Mesenteric fat pad (tissue), 1 donor: ENCODE measurements at places on chromosomes 1 and 21. TPM values are rescaled to one million over a fixed set of nuclear protein-coding genes. Genes with fewer than 3 reads are reported as not detected.

The TFF2 gene
- total RNA-seq, result not detected

The ADAM30 gene
- not detected for total RNA-seq

The TMIGD3 gene
- total RNA-seq, result 13.7 TPM

The CLCA4 gene
- not detected for total RNA-seq

The KCNJ6 gene
- total RNA-seq, result not detected

The VCAM1 gene
- 27.3 TPM for total RNA-seq

The TGFBR3 gene
- 158 TPM for total RNA-seq

The RGS18 gene
- total RNA-seq, result 7.3 TPM

The SDCCAG8 gene
- 41.7 TPM for total RNA-seq

The OLFML3 gene
- 44.3 TPM for total RNA-seq
